Heart right ventricle (tissue), 16 donors: ENCODE measurements at places on chromosomes 12 and 14. TPM values are rescaled to one million over a fixed set of nuclear protein-coding genes. Genes with fewer than 3 reads are reported as not detected.
A peak's percentile ranks its signal among the peaks of the same experiment; 100 is the strongest.

Gene RABGGTA
- 18.9 TPM for total RNA-seq

Gene RERG
- 3.5 TPM for total RNA-seq

Gene DPPA3
- total RNA-seq: not detected

Gene WSCD2
- 1.1 TPM for total RNA-seq

Gene MYRFL
- not detected for total RNA-seq

Gene CAPZA3
- not detected for total RNA-seq

Gene KRT6C
- not detected for total RNA-seq

Gene NINJ2
- total RNA-seq: 5.4 TPM

Gene KRT71
- total RNA-seq: not detected

Gene GPR84
- not detected for total RNA-seq

Gene CLEC1B
- not detected for total RNA-seq

Gene KRT3
- not detected for total RNA-seq

DNA sequence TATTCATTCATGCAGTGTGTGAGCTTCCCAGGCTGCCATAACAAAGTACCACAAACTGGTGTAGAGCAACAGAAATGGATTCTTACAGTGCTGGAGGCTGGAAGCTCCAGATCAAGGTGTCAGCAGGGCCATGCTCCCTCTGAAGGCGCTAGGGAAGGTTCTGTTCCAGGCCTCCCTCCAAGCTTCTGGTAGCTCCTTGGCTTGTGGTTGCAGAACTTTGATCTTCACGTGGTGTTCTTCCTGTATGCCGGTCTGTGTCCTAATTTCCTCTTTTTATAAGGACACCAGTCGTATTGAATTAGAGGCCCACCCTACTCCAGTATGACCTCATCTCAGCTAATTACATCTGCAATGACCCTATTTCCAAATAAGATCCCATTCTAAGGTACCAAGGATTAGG, 3.1 kb downstream of the OTUB2 start:
- DNase-seq: no peak

DNA sequence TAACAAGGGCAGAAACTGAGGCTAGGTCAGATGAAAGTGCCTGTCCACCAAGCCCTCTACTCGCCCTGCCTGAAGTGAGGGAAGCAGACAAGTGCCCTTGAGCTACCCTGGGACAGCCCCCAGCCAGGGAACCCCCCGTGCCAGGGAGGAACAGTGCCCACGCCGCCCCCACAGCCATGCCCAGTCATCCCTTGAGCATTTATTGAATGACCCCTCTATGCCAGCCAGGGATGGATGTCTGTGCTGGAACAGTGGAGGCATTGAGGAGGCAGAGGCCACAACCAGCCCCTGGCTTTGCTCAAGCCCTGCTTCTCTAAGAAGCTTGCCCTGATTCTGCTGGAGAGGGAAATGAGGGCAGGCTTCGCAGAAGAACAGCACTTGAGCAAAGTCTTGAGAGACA, 3.7 kb upstream of the AQP6 start:
- DNase-seq: no peak

DNA sequence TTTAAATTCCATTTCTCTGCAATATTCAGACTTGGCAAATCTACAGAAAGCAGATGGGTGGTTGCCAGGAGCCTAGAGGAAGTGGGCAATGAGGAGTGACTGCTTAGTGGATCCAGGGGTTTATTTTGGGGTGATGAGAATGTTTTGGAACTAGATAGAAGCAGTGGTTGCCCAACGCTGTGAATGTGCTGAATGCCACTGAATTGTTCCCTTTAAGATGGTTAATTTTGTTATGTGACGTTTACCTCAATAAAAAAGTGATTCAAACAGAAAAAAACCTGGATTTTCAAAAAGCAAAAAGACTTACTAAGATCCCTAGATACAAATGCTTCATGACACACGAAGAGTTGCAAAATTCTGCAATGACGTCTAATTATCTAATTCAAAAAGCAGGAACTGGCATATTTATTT, 34.2 kb downstream of the DAO start:
- peak; percentile 27 for DNase-seq

DNA sequence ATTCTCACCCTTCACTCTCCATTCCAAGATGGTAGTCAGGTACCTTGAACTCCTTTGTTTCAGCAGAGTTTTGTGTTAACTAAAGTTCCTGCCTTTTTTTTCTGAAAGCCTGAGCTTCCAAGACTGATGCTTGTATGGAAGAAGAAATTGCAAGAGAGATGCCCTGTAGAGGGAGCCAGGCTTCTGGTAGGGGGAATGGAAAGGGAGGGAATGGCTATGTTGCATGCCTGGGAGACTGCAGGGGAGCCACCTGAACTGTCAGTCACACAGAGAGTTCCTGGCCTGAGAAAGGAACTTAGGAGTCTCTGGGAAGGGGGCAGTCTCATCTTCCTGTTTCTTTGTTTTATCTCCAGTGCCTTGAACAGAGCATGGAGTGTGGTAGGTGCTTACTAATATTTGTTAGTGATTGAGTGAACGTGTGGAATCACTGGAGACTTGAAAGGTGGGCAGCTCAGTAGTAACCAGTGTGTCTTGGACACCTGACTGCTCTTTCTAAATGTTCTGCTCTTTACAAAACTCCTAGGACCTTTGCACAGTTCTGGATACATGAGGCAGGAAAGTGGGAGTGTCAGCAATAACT, 132.2 kb downstream of the ANO4 start:
- DNase-seq: no peak

DNA sequence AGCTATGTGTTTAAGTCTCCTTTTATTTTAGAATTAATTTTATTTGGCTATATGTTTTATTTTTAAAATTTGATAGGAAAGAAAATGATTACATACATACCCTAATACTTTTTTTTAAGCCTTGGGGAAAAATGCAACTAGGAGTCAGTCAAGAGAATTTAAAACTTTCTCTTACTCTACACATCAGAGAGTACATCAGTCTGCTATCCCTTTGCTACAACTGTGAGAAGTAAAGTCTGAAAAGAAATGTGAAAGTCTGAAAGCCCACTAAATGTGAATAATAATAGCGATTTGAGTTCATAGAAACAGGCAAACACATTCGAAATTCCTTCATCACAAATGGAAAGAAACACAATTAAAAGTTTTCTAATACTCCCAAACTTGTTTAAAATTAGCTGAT, 95.0 kb downstream of the PTPRQ start:
- DNase-seq: no peak

DNA sequence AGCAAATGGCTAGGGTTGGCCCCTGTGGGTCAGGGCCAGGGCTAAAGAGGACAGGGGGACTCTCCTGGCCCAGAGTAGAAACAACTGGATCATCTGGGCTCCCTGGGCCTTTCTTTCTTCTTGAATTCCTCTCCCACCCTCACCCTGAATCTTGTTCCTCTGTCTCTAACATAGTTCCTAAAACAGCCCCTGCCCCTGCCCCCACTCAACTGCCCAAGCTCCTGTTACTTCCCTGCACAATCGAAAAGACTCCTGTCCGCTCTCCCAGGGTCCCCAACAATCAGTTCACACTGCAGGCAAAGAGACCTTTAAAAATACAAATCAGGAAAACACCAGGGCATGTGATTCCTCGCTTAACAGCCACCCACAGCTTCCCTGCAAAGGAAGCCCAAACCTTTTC, 18.0 kb upstream of the ANKRD33 start:
- DNase-seq: no peak

- no peak for DNase-seq
Observed at GRCh38 chr14:104161602-104162367, 23.4 kb downstream of the KIF26A start.

DNA sequence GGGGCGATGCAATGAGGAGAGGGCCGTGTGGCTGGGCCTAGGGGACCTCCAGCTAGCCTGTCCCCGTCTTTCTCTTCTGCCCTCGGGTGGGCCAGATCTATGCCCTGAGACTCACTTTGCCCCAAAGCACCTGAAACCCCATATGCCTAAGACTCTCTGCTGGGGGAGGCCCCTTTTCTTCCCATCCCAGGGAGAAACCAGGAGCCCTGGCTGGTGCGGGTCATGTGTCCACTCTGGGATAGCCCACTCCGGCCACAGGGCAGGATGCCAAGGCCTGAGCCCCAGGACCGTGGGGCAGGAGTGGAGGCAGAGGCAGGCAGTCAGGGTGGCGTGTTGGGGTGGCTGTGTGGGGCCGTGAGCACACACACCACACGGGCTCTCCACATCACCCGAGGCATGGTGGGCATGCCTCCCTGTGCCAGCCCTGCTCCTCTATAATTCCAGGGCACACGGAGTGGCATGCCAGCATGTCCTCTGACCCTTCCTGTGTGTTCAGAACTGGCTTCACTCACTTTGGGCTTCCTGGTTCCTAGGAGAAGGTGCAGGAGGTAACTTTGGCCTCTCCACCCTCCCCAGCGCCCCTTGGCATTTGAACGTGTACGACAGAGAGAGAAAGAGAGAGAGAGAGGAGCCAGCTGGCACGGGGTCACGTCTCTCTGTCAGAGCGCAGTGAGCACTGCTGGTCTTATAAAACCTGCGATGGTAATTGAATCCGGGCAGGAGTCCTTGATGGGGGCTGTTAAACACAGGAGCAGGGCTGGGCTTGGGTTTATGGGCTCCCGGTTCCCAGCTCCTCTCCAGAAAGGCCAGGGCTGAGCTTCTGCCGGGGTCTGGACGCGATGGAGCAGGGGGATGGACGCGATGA, 144.2 kb downstream of the KIF26A start:
- DNase-seq: no peak

- no peak for DNase-seq
Observed at GRCh38 chr12:92912052-92912451, 17.0 kb downstream of the EEA1 start.

DNA sequence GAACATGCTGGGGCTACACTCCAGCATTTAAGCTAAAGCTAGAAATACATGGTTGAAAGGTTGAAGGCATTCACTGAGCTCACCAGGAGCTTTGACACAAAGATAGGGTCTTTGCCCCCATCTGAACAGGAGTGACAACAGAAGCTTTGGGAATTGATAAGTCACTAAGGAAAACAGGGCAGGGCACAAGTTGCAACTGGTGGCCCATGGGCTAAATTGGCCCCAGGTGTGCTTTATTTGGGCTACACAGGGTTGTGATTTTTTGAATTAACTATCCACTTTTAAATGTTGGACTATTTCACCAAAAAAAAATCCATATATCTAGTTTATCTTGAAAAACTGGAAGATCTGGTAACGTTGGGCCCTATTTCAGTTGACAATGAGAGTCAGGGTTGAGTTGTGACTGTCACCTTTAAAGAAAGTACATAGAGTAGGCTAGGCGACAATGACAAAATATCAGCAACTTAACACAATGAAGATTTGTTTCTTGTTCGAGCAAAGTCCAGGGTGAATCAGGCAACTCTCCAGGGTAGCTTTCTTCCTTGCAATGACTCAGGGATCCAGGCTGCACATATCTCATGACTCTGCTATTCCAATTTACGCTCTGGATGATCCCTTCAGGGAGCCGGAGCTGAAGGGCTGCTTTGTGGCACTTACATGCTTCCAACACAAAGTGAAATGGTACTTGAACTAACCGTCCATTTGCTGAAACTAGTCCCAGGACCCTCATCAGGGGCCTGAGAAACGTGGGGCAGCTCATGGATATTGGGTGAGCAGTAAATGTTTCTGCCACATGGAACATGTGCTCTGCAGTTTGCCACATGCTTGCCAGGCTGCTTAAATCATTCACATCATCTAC, 13.3 kb upstream of the EIF4B start:
- DNase-seq: no peak

DNA sequence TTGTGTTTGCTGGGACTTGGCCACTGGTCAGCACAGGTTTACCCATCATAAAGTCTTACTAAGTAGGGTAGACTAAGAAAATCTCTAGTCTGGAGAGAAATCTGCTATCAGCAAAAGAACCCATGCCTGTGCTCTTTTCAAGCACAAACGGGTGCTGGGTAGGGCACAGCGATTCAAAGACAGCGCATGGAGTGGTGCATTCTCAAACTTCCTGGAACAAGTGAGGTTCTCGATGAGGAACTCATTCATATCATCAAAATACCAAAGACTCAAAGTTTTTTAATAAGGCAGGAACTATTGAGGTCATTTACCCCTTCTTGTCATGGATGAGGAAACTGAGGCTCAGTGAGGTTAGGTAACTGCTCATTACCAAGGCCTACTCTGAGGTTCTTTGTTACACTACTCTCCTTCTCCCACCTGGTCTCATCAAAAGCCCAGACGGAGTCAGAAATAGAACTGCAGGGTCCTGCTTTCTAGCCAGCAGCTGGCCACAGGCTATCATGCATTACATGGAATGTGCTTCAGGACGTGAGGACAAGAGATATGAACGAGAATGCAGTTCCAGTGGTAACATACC, 390.3 kb downstream of the ZFP36L1 start:
- no peak for DNase-seq

- no peak for DNase-seq
Observed at GRCh38 chr12:103924761-103925641, 5.2 kb upstream of the HSP90B1 start.

GRCh38 chr14:59333668-59334067, 131.5 kb downstream of the GPR135 start:
- DNase-seq: peak; percentile 66

- DNase-seq: no peak
Observed at GRCh38 chr12:50533971-50534370, 29.2 kb downstream of the DIP2B start.

GRCh38 chr14:85178864-85179263, 351.1 kb upstream of the FLRT2 start:
- DNase-seq: no peak

DNA sequence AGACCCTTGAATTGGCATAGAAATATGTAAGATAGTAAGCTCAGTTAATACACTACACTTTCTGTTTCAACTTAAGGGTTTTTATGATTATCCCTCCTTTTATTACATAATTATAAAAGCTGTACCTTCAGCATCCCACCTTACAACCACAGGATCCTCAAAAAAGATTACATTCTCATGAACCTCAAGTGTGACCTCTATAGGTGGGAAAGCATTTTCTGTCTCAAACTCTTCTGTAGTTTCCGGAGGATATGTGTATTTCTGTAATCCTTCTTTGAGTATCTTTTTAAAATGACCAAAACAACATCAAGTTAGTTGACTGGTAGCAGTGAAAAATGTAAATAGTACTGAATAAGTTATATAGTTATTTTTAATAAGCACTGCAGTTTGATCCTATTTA, 75.9 kb downstream of the DNAI7 start:
- no peak for DNase-seq

DNA sequence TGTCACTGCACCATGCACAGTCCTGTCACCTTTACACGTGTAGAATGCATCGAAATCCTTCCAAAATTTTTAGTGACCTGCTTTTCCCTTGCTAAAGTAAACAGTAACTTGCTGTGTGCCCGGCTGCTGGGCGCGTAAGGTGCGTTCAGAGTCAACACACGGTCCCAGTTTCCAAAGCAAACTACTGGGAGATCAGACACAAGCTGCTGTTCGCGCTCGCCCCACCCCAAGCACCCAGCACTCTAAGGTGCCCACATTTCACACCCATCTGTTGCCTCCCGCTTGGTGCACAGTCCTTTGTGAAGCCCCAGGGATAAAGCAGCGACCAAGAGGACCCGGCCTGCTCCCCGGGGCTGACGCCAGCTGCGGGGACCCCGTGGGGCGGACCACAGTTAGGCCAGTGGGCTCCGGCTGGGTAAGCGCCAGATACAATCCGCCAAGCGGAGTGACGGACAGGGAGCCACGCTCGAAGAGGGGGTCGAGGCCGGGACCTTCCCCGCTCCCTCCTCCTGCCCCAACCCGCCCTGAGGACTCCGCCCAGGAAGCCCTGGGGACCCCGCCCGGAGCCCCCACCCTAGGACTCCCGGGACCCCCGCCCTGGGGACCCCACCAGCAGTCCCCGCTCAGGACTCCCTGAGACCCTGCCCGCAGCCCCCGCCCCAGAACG, 633 bp downstream of the STX2 start:
- DNase-seq: no peak

- DNase-seq: no peak
Observed at GRCh38 chr12:75658901-75659823, 147.8 kb upstream of the KRR1 start.
